ENCODE measurements at places on chromosomes 13 and 19. TPM values are rescaled to one million over a fixed set of nuclear protein-coding genes. Genes with fewer than 3 reads are reported as not detected.

FCAR gene
- total RNA-seq: not detected

ZNF700 gene
- 12.9 TPM for total RNA-seq

LRRC4B gene
- total RNA-seq: not detected

FRY gene
- total RNA-seq: 5.3 TPM

C13orf42 gene
- not detected for total RNA-seq

RNF113B gene
- total RNA-seq: not detected

Measured in activated CD4-positive, alpha-beta memory T cell treated with anti-CD3 and anti-CD28 coated beads for 36 hours (primary cell).